CD4-positive, alpha-beta T cell treated with Interleukin-21 for 1 hour (primary cell): ENCODE measurements at places on chromosomes 6 and 20.
A peak's percentile ranks its signal among the peaks of the same experiment; 100 is the strongest.

GRCh38 chr6:33981861-33982260, 164.0 kb downstream of the GRM4 start:
- DNase-seq, result no peak

DNA sequence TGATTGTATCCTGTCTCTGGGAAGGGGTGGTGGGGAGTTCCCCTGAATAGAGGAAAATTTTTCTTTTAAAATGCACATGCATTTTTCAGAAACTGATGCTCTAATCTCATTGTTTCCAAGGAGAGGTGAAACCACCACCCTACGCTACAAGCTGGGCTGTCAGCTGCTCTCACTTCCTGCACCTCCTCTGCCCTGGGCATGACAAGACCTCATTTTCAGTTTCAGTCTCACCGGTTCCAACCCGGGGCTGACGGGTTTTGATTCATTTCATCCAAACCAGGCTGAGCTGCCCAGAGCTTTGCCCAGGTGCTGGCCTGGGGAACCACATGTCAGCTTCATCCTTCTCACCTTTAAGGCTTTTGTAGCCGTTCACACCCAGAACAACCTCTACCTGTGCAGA, 99.7 kb downstream of the EYA2 start:
- peak; percentile 29 for DNase-seq

DNA sequence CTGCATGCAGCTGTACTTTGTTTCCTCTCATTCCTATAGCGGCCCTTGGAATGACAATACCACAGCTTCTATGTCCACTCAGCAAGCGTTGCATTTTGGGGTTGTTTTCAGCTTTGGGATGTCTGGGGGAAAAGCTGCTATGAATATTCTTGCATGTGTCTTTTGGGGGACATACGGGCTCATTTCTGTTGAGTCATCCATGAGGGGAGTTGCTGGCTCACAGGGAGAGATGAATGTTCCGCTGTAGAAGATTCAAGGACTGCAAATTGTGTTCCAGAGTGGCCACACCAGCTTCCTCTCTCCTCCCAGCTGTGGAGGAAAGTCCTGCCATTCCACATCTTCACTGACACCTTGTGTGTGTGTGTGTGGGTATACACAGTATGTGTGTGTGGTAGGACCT, 43.3 kb downstream of the TGM2 start:
- no peak for DNase-seq

- DNase-seq, result no peak
Measured at GRCh38 chr6:42410861-42411260, 40.9 kb downstream of the TRERF1 start.
